ENCODE measurements at places on chromosomes 13 and 19.

GRCh38 chr13:35618565-35619083 lies 142.1 kb upstream of the MAB21L1 start:
- no peak for DNase-seq

DNA sequence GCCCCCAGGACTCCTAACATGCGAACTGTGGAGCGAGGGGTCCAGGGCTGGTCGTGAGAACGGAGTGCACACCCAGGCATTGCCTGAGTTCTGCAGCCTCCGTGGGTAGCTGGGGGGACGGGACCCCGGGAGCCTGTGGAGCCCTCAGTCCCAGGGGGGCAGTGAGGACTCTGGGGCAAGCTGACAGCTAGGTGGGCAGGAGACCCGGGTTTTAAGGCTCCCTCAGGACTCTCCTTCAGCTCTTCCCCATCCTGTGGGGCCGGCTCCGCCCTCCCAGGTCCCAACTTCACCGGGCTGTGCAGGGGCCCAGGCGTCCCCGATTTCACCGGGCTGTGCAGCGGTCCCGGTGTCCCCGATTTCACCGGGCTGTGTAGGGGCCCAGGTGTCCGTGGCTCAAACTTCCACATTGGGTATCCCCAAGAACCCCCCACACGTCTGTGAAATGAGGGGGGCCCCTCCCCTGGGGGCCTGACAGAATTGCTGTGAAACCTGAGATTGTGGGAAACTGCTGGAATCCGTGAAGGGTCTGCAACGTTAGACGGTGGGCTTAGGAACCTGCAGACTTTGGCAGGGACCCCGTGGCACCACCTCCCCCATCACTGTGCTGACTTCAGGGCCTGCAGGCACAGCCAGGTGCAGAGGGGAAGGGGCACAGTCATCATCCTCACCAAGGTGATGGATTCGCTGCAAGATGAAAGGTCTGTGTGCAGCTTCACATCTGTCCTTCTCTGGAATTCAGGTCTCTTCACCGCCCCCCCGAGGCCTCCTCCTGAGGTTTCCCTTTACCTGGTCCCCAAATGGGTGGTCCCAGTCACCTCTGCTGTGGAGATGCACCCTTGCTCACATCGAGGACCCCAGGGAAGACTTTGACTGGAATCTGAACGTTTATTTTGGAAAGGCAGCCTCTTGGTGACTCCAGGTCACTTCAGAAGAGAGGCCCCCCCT lies 73.2 kb upstream of the MCF2L start:
- no peak for DNase-seq

- DNase-seq, result no peak
Measured at GRCh38 chr13:95003019-95003813, 290.9 kb upstream of the SOX21 start.

GRCh38 chr19:5580161-5580571 lies 12.4 kb upstream of the TINCR start:
- no peak for DNase-seq

DNA sequence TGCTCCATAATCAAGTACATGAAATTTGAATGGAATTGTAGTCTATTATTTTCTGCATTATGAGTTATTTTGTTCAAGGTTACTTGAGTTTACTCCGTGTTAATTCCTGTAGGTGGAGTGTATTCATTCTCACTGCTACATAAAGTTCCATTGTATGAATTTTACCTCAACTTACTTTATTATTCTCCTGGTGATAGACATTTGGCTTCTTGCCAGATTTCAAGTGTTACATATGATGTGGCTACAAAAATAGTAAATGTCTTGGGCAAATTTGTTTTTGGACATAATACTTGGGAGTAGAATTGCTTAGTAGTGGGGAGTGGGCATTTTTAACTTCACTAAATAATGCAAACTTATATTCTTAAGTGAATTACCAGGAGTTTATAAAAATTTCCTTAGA lies 328.9 kb downstream of the SHISA2 start:
- no peak for DNase-seq

- no peak for DNase-seq
Measured at GRCh38 chr13:100245104-100245503, 156.2 kb downstream of the PCCA start.

DNA sequence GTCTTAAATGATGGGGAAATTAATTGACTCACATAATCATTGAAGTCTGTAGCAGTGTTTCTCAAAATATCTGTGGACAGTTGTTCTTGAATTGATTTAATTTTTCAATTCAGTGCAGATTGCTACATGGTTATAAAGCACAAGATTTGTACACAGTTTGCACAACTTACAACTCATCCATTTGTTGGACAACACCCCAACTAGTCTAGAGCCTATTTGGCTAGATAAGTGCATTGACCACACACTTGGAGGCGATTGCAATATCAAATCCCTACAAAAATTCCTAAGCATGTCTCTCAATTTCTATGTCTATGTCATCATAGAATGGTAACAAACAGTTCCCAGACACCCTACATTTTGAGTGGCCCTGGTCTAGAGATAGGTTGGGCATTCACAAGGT lies 48.0 kb upstream of the IPO5 start:
- DNase-seq, result no peak

DNA sequence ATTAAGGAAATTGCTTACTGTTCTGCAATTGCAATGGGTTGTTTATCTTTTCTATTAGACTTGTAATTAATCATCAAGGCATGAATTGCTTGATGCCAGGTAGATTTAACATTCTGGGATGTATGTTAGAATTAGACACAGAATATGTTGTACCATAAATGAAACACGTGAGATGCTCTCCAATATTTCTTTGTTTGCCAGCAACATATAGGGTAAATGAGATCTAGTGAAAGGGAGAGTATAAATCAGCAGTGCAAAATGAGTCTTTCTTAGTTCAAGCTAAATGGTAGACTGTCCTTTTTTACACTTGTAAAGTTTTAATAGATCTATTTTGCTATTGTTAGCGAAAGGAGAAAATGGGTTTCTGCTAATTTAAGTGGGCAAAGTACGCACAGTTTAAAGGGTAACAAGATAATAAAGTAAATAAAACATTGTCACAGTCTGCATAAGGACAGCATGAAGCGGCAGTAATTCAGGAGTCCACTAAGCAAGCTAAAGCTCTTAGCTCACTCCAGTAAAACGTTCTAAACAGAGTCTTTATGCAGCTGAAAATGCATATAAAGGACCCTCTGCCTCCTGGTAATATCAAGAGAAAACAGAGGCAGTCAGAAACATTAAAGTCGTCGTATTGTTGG lies 1137.1 kb downstream of the OLFM4 start:
- DNase-seq, result no peak

DNA sequence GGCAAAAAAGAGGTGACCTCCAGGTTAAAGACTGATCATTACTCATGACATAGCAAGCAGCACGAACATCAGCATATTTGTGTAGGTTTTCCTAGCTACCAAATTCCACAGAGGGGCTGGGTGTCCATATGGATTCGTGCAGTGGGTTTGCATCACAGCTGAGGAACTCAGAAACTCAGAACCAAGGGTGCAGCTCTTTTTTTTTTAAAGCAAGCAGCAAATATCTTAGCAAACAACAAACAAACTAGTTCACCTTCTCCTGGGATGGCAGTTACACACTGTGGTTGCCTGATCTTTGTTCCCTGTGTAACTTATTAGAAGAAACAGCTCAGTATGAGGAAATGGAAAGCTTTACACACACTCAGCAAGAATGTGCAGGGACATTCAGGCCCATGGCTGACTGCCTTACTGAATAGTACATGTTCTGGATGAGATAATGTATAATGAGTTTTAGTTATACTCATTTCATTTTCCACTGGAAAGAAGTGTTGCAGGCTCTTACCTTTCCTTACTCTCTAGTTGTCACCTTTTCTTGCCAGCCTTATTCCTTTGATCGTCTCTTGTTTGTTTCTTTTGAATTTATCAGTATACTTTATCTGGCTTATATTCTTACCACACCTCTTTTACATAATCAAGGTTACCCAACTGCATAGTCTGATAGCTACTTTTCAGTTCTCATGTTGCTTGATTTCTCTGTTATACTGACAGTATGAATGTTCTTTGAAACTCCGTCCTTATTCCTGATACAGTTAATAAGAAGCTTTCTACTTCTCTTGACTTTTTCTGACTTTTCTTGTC lies 4.3 kb downstream of the NDFIP2 start:
- no peak for DNase-seq

GRCh38 chr19:43524922-43525835 lies 1.8 kb downstream of the ETHE1 start:
- no peak for DNase-seq

DNA sequence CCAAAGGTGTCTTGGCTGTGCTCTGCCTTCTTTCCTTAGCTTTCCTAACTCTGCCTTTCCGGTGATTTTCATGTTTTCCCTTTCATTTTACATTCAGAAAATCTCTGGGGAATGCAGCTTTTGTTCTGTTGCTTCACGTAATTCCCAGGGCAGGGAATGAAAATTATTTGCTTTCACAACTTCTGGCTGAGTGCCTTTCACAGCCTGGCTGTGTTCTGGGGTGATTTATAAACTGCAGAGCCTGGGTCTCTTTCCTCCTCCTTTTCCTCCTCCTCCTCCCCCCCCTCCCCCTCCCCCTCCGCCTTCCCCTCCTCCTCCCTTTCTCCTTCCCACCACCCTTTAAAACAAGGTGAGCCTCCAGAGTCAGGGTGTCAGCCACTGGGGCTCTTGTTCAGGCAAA lies 84.3 kb downstream of the RNASEH2B start:
- no peak for DNase-seq

DNA sequence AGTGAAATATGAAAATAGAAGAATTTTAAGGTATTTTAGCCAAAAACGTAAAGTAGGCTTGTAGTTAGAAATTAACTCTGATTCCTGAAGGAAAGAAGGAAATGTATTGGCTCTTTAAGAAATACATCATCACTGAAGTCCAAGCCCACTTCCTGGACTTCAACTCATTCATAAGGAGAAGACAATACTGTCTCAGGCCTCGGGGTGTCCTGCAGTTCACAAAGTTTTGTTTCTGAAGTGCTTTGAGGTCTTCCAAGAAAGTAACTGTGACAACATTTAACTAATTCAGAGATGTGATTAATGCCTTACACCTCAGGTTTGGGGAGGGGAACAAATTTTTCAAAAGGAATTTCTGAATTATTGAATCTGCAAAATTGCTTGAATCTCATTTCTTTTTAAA lies 65.8 kb upstream of the STARD13 start:
- no peak for DNase-seq

- DNase-seq, result no peak
Measured at GRCh38 chr19:50349277-50350057, 16.0 kb downstream of the NAPSA start.

DNA sequence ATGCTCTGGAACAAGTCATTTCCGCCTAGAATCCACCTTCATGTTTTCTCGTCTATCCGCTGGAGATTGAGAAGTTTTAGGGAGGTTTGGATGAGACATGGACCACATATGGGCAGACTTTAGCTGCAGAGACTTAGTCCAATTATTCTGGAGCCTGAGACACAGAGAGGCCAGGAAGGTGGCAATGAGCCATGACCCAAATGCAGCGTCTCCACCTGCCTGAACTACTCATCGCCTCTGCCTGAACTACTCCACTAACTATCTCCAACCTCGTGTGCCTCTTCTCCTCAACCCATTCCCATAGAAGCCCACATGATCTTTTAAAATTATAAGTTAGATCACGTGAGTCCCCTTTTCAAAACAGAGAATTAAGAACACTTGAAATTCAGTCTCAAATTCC lies 5.6 kb downstream of the PLEKHA4 start:
- no peak for DNase-seq

DNA sequence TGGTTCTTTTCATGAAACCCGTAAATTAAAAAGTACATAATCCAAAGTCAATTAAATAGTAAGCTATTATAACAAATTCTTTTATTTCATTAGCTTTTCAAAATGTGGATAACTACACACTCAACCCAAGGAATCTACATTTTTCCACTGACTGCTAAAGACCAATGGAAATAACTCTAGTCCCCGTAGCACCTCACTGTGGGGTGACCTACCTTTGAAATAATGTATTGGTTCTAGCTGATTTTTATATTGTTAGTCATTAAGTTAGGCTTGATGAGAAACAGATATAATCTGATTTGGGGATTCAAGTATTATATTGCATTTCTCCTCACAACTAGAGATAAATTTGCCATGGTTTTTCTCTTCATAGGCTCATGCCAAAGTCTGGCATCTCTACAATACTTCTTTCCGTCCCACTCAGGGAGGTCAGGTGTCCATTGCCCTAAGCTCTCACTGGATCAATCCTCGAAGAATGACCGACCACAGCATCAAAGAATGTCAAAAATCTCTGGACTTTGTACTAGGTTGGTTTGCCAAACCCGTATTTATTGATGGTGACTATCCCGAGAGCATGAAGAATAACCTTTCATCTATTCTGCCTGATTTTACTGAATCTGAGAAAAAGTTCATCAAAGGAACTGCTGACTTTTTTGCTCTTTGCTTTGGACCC lies 37.3 kb downstream of the KL start:
- no peak for DNase-seq

GRCh38 chr13:113044391-113045114 lies 61.0 kb upstream of the F7 start:
- no peak for DNase-seq

DNA sequence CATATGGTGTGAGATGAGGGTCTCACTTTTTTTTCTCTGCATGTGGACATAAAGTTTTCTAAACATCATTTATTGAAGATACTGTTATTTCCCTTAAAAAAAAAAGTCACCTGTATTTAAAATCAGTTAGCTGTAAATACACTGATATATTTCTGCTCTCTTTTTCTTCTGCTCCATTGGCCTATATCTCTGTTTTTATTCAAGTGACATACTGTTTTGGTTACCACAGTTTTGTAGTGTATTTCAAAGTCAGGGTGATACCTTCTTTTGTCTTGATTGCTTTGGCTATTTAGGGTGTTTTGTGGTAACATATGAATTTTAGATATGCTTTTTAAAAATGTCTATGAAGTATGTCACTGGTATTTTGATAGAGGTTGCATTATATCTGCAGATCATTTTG lies 15.8 kb upstream of the ZNF431 start:
- no peak for DNase-seq

- no peak for DNase-seq
Measured at GRCh38 chr13:104408733-104409132, 1342.5 kb upstream of the SLC10A2 start.

DNA sequence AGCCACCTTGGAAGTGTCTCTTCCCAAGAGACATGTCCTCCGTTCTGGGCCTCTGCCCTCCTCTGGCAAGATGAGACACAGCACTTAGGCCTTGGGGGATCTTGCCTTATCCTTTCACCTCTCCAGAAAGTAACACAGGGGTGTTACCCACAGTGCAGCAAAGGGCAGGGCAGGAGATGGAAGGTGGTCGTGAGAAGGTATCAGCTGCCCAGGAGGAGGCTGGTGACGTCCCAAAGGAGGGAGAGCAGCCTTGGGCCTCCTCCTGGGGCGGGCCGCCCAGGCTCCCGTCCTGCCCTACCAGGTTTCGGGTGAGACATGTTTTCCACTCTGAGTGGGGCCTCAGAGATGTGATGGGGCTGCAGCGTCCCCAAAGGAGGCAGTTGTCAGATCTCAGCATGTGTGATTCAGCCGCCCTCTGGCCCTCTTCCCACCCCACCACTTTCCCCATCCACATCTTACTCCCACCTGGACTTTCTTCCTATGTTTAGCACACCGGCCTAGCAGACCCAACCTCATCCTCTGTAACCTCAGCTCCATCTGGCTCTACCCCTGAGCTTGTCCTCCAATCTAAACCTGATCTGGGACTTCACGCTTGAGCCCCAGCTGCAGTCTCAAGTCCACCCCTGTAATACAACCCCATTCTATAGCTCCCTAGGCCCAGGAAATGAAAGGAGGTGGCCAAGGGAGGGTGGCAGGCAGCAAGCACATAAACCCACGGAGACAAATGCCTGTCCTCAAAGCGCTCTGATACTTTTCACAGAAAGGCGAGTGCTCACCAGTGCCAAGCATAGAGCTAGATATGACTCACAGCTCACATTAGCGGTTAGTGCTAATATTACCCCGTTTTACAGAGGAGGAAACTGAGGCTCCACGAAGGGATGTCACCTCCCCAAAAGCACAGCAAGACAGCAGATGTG lies 9.3 kb downstream of the POU2F2 start:
- DNase-seq, result peak; percentile 35

All from stimulated activated CD8-positive, alpha-beta memory T cell treated with anti-CD3 and anti-CD28 coated beads, Interleukin-2, amount 100 ng/mL, for 1 hour (primary cell).